Foreskin melanocyte (primary cell): ENCODE measurements at places on chromosomes 12 and 14.

- DNase-seq: no peak
Observed at GRCh38 chr12:93059925-93060665, 131.0 kb upstream of the EEA1 start.

DNA sequence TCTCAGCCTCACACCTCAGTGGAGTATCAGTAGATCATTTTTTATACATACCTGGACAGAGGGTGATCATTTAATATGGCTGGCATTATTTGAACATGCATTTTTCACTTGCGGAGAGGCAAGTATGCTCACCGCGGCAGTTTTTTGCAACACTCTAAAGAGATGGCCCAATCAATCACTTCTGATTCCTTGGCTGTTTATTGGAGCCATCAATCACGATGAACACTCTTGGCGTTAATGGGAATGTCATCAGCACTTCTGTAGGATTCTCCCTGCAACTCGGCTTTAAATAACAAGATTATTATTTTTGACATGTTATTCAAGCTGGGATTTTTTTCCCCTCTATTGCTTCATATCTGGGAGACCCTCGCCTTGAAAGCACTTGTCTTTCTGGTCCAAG lies 46.9 kb upstream of the SLC24A4 start:
- DNase-seq: no peak

DNA sequence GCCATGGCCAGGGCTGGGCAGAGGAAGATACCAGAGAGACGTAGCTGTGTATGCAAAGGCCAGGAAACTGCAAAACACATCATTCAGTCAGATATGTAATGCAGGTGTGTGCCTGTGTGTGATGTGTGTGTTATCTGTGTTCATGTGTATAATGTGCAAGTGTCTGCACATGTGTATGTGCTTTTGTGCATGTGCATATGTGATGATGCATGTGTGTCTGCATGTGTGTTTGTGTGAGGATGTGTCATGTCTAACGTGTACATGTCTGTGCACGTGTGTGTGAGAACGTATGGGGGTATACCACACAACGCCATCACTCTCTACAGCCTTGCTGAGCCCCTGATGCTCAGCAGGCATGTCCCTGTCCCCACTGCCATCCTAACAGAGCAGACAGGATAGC lies 9.7 kb downstream of the DIO3 start:
- DNase-seq: no peak

DNA sequence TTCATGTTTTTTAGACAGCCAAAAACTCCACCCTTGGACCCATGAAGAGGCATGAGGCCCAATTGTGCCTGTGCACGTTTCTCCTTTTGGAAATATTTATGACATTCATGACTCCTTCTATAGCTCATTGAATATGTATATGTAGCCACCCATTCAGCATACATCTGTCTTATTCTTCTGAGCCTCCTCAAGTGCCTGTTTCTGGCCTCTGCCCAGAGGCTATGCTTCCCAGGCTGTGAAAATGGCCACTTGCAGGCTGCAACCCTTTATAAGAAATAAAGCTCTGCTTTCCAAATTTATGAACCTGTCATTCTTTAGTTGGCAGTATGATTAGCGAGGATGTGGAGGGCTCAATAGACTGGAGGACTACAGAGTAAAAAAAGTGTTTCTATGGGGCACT lies 35.3 kb downstream of the TSPAN19 start:
- DNase-seq: no peak

DNA sequence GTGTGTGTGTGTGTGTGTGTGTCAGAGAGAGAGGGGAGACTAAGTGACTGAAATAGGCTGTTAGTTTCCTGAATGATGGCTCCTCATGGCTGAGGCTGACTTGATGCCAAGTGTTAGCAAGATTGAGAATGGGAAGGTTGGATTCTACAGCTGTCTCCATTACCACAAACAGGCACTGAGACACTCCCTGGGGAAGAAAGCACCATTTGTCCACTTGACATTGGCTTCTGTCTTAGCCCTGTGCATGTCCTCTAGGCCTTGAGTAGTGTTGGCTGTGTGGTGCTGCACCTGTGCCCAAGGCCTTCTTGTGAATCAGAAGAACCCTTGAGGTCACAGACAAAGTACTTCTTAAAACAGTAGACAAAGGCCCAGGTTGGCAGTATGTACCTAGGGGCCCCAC lies 15.6 kb downstream of the ERG28 start:
- no peak for DNase-seq

DNA sequence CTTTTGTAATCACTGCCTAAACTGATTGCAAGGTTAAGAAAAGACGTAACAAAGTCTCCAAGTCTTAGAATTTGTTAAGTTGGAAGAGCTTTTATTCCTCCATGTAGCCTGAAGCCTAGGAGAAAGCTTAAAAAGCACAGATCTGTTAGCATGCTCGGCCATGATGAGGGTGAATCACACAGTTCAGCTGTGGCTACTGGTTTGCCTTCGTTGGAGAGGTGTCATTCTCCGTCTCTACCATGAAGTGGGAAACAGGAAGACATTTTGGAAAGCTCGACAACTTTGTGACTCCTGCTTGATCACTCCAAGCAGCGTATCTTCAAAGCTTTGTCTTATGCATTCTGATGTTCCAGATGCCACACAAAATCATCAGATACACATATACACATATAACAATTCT lies 27.1 kb downstream of the DCP1B start:
- no peak for DNase-seq

DNA sequence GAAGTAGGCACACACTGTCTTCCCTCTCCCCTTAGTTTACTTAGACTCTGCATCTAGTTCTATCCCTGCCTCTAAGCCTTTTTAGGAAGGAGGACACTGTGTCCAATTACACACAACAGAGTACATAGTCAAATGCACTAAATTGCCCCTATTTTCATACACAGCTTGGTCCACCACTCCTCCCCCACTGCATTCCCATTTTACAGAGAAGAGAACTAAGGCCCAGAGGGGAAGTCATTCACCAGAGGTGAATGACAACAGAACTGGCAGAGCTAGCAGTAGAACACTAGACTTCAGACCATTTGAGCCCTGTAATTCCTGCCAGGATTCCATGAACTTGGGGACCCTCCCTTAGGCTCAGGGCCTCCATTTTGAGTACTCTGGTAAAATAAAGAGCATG lies 1.1 kb upstream of the JPH4 start:
- no peak for DNase-seq

DNA sequence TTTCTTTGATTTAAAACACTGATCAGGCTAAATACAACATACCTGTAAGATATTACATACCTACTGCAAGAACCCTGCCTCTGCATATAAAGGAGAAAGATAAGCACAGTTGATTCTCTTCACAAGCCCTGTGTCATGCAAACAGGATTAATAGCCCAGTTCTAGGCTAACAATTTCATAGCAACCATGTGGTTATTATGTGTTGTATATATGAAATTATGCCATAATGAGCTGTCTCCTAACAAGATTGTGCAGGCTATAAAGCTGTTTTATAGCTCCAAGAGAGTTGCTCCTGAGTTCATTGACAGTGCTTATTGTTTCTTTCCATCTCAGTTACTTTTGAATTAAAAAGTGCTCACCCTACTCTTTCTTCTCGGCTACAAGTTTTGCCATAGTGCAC lies 609.3 kb downstream of the DIO2 start:
- DNase-seq: no peak

DNA sequence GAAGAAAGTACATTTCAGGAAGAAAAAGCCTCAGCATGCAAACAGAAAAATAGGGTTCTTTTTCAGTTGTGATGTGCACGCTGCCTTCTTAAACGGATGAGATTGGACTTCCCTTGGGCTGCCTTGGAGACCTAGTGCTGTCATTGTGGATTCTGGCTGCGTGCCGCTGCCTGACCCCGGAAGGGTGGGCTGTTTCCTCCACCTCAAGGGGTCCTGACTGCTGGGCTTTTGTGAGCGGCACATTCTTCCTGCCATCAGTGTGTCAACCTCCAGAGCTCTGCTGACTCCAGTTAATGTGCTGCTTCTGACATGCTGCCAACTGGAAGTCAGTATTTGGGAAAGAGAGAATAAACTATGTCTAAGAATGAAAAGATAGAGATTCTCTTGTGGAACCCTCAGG lies 25.1 kb downstream of the CCNK start:
- DNase-seq: no peak

DNA sequence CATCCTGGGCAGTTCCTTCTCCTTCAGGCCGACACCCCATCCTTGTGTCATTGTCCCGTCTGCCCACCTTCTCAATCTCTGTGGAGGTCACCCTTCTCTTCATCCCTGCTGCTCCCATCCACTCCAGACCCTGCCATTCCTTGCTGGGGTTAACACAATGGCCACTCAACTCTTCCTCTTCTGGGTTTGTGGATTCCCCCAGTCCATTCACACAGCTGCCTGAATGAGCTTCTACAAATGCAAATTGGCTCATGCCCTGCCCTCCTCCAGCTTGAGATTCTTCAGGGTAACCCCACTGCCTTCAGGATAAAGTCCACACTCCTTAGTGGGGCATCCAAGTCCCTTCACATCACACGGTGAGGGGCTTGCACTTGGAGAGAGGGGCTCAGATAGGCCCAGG lies 17.2 kb upstream of the PRMT8 start:
- DNase-seq: no peak

DNA sequence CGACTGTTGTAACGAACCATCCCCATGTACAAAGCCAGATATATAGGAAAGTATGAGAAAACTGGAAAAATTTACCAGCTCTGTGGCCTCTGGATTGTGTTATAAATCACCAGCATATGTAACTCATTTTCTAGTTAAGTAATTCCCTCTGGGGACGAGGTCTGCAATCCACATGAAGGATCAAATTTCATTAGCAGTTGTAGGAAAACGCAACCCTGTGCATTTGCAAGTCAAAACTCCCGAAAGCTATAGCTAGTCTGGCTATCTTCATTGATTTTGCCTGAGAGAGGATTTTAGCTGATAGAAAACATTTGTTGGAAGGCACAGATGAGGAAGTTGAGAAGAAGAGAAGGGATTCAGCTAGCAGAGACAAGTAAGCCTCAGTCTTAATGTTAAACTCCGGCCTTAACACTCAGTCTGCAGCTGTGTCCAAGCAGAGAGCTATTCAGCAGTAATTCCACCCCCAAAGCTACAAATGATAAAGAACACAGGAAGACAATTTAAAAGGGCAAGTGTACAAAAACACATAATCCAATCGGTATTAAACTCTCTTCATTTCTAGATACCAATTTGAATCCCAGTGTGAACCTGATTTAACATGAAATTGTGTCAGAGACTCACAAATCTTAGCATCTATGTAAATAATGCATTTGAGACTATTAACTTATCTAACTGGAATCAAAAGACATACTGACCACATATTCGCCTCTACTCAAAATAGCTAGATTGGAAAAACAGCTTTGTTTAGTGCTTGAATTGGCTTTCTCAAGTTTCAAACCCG lies 54.2 kb upstream of the CERS5 start:
- peak; percentile 66 for DNase-seq

DNA sequence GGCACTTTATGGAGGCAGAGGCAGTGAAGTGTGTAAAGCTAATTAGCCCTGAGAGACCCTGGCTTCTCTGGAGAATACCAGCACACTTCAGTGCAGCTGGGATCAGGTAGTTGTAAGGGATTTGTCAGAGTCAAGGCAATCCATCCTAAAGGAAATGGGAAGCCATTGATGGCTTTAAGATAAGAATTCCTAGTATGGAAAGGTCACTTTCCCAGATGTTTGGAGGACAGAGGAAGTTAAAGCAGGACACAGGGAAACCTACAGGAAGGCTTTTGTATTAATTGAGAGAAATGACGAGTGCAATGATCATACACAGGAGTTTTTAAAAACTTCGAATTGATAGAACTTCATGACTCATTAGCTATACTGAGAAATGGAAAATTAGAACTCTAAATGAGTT lies 254.4 kb downstream of the SLC16A7 start:
- DNase-seq: no peak

DNA sequence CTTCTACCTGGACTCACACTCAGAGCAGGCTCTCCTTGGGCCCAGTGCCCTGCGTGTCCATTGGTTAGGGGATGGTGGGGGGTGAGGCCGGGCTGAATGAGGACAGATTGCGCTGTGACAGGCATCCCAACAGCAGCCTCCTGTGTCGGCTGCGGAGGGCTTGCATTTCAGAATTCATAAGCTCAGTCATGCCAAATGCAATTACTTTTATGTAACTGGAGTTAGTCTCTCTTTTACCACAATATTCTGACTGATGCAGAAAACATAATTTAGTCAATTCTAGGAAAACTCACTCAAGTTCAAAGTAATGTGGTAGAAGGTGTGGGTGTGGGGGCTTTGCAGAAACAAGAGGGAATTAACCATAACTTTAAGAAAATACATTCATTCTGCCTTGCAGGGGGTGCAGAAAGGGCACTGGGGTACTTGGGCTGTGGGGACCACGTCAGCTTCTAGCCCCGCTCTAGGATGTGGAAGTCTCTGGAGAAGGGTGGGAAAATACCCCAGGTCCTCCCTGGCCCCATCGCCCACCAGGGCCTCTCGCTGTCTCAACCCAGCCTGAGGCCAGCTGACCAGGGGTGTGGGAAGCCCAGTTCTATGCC lies 257.7 kb downstream of the ADGRD1 start:
- no peak for DNase-seq

- DNase-seq: no peak
Observed at GRCh38 chr14:105219753-105220152, 28.6 kb upstream of the BTBD6 start.

DNA sequence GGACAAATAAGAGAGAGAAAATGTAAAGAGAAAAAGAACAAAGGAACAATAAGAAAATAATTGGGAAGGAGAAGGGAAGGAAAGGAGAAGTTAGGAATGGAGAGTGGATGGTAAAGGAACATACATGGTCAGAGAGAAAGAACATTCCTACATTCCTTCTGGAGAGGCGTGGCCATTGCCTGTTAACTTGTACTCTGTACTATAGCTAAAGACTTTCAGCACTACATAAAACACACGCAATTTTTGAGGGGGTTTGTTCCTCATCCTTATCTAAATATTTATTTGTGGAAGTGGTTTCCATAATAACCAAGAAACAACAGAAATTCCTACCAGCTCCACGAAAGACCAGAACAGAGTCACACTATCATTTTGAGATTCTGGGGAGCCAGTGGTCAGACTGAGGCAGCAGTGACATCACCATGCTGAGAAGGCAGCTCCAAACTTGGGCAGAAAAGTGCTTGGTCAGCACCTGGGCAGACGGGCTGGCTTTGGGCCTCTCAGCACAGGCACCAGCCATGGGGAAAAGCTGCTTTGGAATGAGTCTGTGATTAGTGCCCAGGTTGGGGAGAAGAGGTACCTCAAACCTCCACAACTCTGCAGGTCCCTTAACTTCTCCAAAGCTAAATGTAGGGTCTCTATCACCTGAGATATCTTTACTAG lies 125.9 kb upstream of the NTF3 start:
- DNase-seq: no peak

- no peak for DNase-seq
Observed at GRCh38 chr14:58108717-58109116, 43.3 kb downstream of the ARMH4 start.

GRCh38 chr14:95163666-95164065 lies 6.3 kb upstream of the DICER1 start:
- DNase-seq: no peak

DNA sequence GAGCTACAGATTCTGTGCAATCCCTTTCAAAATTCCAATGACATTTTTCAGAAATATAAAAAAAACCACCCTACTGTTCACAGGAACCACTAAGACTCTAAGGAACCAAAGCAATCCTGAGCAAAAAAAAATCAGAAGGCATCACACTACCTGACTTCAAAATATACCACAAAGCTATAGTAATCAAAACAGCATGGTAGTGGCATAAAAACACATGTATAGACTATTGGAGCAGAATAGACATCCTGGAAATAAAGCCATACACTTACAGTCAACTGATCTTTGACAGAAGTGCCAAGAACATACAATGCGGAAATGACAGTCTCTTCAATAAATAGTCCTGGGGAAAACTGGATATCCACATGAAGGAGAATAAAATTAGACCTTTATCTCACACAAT lies 56.5 kb downstream of the EGLN3 start:
- no peak for DNase-seq

GRCh38 chr12:113200021-113200797 lies 14.7 kb downstream of the RITA1 start:
- DNase-seq: no peak
